ENCODE measurements at places on chromosomes 3 and 15.

DNA sequence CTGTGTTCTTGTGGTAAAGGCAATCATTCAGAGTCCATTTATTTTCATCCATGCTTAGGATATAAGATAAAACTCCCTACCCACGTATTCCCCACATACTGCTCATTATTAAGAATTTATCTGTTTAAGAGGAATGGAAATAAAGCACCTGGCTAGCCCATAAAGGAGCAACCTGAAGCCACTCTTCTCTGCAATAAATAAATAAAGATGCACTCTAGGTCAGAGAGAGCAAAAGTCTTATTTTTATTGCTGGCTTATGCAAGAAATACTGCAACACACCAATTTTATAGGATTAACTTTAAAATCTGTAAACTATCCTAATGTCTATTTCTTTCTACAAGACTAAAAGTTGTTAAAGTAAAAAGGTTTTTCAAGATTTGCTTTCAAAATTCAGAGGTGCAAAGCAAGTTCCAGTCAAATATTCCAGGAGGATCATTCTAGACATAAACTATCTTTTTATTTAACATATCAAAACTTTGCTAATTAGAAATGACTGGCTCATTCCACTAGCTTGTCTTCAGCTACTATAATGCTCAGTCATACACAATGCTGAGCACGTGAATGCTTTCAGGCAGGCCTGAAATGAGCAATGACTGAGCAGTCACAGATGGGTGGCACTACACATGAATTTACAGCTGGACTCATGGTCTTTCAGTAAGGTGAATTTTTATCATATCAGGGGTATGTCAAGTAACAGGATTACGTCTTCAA, 7.1 kb downstream of the TJP1 start:
- no peak for DNase-seq

DNA sequence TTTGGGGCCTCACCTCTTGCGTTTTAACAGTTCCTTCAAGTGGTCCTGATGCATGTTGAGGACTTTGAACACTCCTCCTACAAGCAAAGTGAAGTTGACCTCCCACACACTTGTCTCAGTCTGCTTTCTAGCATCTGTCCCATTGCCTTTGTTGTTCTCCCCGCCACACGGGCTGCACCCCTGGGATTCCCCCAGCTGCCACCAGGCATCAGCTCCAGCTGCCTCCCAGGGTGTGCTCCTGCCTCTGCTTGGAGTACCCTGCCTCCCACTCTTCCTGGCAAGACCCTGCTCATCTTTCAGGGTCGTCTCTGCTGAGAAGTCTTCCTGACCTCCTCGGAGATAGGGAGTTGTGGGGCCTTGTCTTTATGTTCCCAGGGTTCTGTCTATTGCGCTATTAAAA, 52.2 kb downstream of the IGF1R start:
- peak; percentile 17 for DNase-seq

DNA sequence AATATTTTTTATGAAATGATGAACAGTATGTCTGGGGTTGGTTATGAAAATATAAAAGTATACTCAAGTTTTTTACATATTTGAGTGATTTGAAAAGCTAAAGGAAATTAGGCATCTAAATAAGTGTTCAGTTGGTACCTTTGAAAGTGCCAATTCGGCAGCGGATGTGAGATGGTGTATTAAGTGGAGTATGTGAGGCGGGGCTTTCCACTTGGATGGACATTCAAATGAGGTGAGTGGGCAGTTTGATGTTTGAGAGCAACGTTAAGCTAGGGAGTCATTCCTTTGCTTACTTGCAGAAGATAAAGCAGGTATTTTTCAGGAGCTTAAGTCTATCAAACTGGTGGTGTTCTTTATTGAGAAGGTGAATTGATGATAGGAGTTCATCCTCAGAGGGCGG, 189.0 kb upstream of the GOLIM4 start:
- DNase-seq: no peak

GRCh38 chr15:89671687-89672086, 7.5 kb downstream of the PLIN1 start:
- DNase-seq: no peak

- DNase-seq: peak; percentile 84
Measured at GRCh38 chr3:36944641-36945270, at the start of gene TRANK1. Gene TRANK1, minus strand, starts transcription at chr3:36945054. Its CDS starts 245 bp downstream, at chr3:36944809.

- DNase-seq: no peak
Measured at GRCh38 chr3:149620291-149621020, 37.4 kb downstream of the WWTR1 start.

- DNase-seq: no peak
Measured at GRCh38 chr3:58613236-58614132, 36.3 kb upstream of the FAM107A start.

GRCh38 chr15:63942486-63943365, 103.6 kb downstream of the DAPK2 start:
- DNase-seq: no peak

DNA sequence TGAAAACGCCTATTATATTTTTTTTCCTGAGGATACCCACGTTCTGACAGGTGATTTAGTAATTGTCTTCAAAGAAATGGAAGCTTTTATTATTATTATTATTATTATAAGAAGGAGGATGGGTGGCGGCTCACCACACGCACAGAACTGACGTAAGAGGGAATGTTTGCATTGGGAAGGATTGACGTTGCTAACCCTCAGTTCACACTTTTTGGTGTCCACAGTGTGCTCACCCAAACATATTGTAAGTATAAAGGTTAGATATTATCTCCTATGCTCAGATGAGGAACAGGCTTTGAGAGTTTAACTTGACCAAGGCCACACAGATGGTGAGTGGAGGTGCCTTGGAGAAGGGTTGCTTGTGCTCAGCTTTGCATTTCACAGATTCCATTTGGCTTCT, 533.5 kb upstream of the TBL1XR1 start:
- DNase-seq: no peak

DNA sequence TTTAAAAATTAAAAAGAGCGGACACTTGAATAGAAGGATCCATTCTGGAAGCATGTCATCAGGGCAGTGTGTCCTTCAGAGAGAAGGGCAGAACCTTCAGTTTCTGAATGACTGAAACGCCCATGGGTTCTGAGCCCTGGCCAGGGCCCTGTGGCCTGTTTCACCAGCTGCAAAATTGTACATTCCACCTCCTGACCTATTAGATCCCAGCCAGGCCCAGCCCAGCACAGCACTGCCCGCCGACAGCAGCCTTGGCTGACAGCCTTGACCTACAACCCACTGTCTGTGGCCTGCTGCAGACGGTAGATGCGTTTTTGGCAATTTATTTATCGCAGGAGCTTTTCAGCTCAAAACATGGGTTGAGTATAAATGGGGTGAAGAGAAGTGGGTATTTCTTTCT, 5.9 kb upstream of the POLG start:
- no peak for DNase-seq
